DMS53 (cell line): ENCODE measurements at places on chromosomes 3 and 15.

DNA sequence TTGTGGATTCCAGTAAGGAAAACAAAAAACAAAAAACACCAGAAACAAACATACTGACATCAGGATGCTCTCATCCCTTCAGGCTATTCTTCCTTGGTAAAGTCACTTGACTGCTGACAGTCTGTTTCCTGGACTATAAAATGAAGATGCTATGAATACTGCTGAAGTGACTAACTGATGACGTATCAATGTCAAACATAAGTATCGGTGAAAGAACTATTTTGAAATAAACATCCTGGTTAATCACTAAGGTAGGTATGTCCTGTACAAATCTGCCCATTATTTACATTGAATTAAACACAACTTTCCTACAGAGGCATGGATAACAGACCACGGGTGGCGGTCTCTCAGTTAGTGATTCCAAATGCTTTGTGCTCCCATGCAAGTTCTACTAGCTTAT lies 45.9 kb downstream of the CHAC1 start:
- no peak for DNase-seq

GRCh38 chr15:31556494-31557150 lies 230.0 kb downstream of the KLF13 start:
- no peak for DNase-seq

- no peak for DNase-seq
Measured at GRCh38 chr15:26667222-26667988, 105.5 kb downstream of the GABRB3 start.

DNA sequence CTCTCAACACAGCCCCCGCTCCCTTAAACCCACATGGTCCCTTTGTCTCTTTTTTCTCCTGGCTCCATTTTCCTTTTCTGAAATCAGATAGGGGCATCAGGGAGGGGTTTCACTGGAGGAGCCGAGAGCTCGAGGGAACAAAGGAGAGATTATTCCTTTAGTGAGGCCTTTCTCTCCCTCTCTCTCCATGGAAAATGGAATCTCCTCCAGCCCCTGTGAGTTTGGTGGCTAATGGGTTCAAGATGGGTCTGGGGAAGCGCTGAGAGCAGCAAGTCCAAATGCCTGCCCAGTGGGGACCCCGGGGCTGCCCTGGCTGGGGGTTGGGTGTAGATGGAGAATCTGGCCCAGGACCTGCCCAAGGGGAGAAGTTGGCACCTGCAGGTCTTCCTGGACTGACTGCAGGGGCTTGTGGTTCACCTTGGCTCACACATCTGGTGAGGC lies 56.8 kb downstream of the ITGA11 start:
- no peak for DNase-seq

- DNase-seq: no peak
Measured at GRCh38 chr3:112059497-112059896, 25.0 kb downstream of the TMPRSS7 start.
